Right kidney (tissue), 9 donors: ENCODE measurements at places on chromosomes 3 and 15.

DNA sequence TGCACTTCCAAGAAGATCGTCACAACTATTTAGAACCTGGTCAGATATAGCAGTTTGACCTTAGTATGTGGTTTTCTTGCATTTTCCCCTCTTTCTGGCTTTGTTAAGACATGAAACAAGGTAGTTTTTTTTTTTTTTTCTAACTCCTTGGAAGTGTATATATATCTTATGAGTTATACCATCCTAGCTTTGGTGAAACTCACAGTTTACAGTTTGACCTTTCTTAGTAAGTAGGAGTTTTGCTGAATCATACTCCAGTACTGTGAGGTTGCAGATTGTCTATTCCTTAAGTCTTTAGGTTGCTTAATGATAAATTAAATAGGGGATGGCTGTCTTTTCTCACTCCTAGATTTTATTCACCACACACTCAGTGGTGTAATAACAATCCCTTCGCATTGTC, 325.0 kb downstream of the RBMS3 start:
- DNase-seq = no peak

GRCh38 chr15:69553686-69554085, 101.1 kb downstream of the RPLP1 start:
- no peak for DNase-seq

- no peak for DNase-seq
Observed at GRCh38 chr3:138842483-138843188, 7.9 kb upstream of the PIK3CB start.

DNA sequence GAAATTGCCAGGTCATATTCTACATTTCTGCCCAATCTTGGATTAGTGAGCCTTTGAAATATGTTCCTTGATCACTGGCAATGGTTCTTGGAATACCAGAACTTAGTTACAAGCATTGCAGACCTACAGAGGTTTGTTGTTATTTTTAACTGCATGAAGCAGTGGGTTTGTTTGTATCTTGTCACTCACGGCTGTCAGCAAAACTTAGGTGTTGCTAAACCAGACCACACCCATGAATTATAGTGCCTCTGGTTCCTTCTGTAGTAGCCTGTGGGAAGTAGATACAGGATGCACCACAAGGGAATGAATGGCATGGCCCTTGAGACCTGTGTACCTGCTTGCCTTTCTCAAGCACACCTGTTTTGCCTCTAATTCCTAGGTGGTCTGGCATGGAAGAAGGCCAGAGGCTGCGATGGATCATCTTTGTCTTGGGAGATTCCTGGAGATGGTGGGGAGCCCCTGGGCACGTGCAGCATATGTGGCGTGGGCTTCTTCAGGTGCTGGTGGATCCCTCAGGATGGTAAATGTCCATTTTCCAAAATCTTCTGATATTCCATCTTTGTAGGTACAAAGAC, 138.8 kb downstream of the SNRPN start:
- DNase-seq = no peak

DNA sequence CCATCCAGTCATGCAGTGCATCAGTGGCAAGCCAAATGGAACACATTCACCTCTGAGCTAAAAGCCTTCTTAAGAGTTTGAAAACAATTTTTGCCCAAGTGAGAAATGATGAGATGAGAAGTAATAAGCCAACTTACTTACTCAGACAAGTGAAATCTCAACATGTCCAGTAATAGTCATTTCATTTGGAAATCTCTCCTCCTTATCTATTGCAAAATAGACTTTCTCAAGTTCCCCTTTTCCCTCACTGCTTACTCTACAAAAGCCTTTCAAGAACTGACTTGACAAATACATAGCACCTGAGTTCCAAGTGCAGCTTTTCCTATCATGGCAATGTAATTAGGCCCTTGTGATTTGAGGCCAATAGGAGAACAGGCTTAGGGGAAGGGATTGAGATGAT, 282.3 kb downstream of the SLC9A9 start:
- no peak for DNase-seq
